ENCODE measurements at places on chromosomes 16 and 17.

- DNase-seq = no peak
Measured at GRCh38 chr16:50617646-50618184, 63.4 kb downstream of the SNX20 start.

DNA sequence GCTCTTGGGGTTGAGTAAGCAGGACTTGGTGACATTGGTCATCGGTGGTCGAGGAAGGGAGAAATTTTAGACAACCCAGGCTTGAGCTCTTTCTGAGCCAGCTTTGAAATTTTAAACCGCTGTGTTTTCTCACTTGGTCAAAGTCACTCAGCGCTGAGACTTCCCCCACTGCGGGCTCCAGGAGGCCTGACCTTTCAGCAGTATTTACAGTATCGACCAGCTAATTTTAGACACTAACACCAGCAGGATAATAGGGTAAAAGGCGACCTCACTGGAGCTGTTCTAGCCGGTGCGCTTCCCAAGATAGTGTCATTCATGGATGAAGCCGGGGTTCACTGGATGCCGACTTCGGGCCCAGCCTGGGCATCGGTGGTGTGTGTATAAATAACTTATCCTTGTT is 29.7 kb upstream of the WSCD1 start:
- DNase-seq = no peak

- no peak for DNase-seq
Measured at GRCh38 chr17:35170968-35171771, 23.0 kb downstream of the SLC35G3 start.

DNA sequence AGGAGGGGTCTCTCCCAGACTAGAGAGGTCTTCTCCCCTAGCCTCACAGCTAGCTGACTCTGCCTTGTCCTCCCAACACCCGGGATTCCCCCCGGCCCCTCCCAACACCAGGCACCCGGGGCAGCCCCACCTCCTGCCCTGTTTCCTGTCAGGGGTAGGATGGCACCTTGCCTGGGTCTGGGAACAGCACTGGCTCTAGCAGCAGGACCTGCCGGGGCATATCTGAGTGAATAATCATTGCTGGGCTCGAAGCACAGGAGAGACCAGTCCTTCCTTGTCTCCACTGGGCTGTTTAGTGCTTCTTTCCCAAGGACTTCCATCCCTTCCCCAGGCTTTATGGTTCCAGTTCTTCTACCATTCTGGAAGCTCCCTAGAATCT is 25.7 kb downstream of the MINK1 start:
- DNase-seq = peak; percentile 40

- peak; percentile 81 for DNase-seq
Measured at GRCh38 chr16:1428511-1428910, 2.4 kb upstream of the PERCC1 start.

DNA sequence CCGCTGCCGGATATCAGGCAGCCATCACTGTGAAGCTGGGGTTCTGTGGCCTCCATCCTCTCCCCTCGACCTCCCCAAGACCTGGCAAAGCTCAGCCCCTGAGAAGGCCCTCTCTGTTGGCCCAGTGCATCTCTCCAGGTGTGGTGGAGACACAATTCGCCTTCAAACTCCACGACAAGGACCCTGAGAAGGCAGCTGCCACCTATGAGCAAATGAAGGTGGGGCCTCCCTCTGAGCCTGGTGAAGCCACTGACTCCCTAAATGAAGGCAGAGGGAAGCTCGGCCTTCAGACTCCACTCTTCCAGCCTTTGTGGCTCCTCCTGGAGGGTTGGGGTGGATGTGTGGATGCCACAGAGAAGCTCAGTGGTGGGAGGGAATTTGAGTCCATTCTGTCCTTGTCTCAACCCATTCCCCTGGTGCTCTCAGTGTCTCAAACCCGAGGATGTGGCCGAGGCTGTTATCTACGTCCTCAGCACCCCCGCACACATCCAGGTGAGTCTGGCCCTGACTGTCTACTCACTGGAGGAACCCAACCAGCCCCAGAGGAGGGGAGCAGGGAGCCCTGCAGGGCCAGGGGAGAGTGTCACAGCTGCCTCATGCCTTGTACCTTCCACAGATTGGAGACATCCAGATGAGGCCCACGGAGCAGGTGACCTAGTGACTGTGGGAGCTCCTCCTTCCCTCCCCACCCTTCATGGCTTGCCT is 1.7 kb upstream of the MRM1 start:
- no peak for DNase-seq

- DNase-seq = peak; percentile 78
Measured at GRCh38 chr17:81519284-81520020, 6.9 kb upstream of the ACTG1 start.

DNA sequence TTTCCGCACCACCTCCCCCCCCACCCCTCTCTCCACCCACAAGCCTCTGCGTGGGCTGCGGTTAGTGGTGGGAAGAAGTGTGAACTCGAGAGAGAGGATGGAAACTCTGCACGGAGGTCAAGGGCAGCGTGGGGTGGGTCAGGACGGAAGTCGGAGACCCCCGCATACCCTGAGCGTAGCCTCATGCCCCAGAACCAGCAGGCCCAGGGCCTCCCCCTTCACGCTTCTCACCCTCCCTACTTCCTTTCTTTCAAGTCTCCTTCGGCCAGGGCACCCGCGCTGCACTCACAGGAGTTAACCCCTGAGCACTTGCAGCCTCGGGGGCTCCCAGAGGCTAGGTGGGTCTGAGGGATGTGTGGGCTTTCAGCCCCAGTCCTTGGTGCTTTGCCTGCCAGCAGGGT is 9.2 kb downstream of the TBKBP1 start:
- no peak for DNase-seq

DNA sequence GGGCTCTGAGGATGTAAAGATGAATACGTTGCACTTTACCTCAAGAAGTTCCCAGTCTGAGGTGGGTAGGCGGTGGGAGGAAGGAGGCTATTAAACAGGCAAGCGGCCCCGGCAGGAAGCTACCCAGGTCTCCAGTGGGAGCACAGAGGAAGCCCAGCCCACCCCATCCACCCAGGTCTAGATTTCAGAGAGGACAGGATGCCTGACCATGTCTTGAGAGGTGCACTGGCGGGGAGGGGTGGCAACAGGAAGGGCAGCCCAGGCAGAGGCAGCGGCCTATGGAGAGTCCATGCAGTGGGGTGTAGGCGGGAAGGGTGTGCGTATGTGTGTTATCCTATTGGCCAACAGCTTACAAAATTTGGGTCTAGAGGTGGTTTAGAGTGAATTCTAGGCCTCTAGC is 13.9 kb downstream of the SARM1 start:
- DNase-seq = no peak

DNA sequence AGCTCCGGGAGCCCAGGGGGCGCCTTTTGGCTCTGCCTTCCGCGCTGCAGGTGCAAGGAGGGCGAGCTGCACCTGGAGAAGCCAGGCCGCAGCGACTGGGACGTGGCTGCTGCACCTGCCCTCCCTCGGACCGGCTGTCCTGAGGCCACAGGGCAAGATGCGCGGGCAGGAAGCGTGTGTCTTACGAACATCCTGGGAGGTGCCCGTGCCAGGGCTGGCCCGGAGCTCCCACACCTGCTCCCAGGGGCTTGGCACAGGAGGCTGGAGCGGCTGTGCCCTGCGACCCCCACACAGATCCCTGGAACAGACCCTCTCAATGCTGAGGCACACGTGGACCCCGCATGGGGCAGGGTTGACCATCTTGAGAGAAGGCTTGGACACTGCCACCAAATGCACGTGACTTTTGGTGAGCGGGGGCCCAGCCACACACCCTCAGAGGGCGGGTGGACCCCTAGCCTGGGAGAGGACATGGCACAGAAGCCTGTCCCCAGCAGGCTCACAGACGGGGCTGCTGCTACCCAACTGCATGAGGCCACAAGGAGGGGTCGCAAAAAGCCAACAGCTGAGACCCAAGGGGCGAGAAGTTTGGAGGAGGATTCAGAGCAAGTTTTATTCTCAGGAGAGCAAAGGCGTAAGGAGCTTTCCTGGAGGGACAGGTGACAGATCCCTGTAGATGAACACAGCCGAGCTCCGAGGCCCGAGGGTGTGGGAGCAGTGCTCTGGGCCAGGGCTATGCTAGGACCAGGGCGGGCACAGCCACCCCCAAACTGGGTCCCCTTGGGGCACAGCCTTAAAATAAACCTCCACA is 11.4 kb downstream of the NDUFAF8 start:
- DNase-seq = no peak

DNA sequence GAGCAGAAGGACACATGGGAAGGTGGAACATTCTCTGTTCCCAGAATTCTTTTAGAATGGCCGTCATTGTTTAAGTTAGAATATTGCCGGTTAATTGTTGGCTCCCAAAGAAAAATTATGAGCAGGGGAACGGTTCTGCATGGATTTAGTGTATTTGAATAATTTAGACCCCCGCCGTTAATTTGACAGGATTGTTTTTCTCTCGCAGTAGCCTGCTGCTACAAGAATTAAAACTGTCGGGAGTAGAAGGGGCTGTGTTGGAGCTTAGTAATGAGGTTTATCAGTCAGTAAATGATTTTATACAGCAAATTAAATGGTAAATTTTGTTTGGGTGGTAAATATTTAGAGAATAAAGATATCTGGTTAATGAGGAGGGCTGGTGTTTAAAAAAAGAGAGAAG is 431.2 kb upstream of the DYNLRB2 start:
- no peak for DNase-seq

DNA sequence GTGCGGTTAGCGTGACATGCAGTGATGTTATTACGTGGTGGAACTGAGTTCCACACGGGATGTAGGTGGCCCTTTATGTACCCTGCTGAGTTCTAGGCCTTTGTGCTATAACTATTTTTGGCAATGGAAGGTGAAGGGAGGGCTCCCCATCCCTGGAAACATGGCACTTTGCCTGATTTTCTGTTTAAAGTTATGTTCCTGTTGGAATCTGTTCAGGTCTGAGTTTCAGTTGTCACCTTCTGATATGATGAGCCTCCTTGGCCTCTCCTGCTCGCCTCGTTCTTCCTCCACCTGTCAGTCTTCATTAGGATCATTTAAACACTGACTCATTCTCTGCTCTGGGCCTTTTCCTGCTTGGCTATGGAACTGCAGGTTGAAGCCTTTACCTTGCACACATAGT is 200.6 kb downstream of the FTO start:
- no peak for DNase-seq

- DNase-seq = no peak
Measured at GRCh38 chr17:17993366-17993765, 20.7 kb downstream of the DRC3 start.

- DNase-seq = no peak
Measured at GRCh38 chr17:83079766-83080578, 563 bp downstream of the METRNL start.

DNA sequence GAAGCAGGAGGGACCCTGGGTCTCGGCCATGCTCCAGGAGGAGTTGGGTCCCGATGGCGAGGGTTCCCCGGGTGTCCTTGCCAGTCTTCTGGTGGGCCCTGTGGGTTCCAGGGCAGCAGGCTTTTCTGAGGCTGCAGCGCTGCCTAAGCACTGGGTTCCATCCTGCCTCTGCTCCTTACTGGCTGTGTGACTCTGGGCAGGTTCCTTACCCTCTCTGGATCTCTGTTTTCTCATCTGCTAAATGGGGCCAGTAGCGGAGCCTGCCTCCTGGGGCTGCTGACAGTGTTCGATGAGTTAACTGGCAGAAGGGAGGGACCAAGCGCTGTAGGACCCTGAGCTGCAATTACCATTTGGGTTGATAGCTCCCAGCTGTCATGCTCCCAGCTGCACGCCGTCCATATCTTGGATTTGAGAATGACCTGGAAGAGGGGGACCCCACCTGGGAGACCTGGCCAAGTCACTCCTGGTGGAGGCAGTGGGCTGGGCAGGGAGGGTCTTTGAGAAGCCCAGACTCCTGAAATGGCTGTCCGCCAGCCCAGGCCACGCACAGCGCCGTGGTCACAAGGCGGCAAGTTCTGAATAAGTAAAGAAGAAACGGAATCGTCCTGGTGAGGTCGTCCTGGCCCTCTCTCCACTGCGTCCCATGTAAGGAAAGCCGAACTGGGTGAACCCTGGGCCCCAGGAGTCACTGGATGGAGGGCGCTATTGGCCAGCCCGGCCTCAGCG is 47.2 kb upstream of the GSE1 start:
- DNase-seq = peak; percentile 20

GRCh38 chr17:7842380-7843256 is 8.6 kb downstream of the KDM6B start:
- peak; percentile 81 for DNase-seq

DNA sequence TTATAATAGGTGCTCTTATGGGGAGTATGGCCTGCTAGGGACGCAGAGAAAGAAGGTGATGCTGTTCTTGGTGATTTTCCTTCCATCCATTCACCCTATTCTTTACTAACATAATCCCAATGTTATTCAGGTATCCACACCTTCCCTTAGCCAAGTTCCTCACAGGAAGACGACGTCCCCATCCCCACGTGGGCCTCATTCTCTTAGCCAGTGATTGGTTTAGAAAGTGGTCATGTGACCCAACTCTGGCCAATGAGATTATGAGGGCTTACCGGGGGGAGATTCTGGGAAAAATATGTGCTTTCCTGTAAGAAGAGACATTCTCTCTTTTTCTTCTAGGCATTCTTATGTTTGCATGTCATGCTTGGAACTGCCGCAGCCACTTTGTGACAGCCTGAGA is 474.7 kb downstream of the HAPSTR1 start:
- DNase-seq = no peak

- no peak for DNase-seq
Measured at GRCh38 chr16:12480286-12480685, 323.4 kb downstream of the CPPED1 start.

- no peak for DNase-seq
Measured at GRCh38 chr16:79517156-79517555, 83.4 kb downstream of the MAF start.

DNA sequence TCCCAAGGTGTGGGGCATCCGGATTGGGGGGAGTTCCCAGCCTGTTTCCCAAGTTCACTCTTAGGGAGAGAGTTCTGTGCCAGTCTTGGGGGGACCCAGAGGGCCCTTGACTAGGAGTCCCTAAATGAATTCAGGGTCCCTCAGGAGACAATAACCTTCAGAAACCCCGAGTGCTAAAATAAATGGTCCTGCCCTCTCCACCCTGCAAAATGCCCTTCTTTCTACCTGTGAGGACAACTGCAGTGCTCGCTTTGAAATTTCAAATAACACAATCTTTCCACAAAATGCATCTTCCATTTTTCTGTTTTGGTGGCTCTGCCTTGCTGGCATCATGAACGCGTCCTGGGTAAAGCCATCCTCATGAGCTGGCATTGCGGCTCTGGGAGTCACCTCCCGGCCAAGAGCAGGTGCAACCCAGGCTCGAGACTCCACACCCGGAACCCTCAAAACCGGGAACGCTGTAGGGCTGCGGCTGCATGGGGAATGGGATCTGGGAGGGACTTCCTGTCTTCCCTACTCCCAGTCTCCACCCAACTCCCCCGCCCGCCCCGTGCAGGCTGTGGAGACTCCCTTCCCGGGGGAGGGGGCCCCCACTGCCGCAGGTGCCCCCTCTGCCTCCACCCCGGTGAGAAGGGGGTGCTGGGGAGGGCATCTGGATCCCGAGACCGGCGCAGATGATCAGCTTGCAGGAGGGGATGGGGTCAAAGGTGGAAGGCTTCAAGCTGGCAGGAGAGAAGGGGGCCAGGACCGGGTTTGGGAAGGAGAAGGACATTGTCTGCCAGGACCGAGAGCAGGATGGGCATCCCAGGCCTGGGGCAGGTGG is at the start of gene ZNF205:
Gene ZNF205, plus strand, starts transcription at position 529 of the 823 bp plus-strand sequence. CDS start 845 bp downstream, outside the sequence.
- peak; percentile 93 for DNase-seq

GRCh38 chr16:2468233-2468724 is 2.8 kb upstream of the NTN3 start:
- peak; percentile 63 for DNase-seq

GRCh38 chr17:194828-195602 is 13.6 kb upstream of the DOC2B start:
- DNase-seq = no peak

- DNase-seq = no peak
Measured at GRCh38 chr16:22323959-22324786, 27.0 kb downstream of the POLR3E start.

GRCh38 chr17:34275881-34276280 is 5.9 kb downstream of the CCL7 start:
- DNase-seq = no peak

- no peak for DNase-seq
Measured at GRCh38 chr17:65553009-65553645, 8.3 kb downstream of the AXIN2 start.
